ENCODE measurements at places on chromosomes 5 and 9.

DNA sequence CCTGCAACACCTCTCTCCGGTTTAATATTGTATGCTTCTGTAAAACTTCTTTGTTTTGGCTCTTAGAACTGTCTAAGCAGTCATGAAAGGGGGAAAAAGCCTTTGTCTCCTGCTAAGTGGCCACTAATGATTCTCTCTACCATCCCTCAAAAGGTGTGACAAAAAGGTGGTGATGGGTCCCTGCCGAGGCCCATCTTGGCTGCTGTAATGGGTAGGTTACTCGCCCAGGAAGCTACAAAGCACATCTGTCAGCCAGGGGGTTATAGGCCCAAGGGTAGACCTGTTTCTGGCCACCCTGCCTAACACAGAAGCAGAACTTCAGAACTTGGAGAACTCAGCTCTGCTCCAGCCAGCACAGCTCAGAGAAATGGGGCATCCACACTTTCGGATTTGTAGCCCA lies 1.6 kb downstream of the FAM219A start:
- no peak for DNase-seq

DNA sequence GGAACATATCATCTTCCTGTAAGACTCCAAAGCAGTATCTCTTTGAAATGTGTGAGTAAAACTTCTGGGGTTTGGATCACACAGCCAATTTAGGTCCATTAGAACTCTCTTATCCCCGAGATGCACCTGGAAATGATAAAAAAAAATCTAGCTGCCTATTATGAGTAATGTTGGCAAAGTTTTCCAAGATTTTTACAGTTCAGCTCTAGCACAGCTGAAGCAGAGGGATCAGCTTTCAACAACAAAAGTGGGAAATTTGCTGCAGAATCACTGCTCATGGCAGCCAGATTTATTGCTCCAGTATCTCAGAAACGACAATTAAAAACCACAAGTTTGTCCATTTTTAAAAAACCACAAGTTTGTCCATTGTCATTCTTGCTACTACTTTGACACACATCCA lies 292.2 kb downstream of the IRX2 start:
- no peak for DNase-seq

DNA sequence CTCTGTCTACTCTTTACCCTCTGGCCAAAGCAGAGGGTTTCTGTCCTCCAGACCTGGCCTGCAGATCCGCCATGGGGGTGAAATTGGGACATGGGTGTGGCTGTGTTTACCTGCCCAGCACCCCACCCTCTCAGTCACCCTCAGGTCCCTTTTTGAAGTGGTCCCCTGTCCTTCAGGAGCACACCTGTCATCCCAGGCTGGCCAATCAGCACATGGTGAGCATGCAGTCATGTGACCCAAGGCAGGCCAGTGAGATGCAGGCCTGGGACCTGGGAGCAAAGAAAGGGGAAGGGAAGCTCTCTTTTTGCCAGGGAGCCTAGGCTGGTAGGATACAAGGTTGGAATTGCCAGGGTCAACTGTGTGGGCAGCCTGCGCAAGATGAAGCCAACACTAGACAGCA lies 28.3 kb upstream of the IER5L start:
- no peak for DNase-seq

DNA sequence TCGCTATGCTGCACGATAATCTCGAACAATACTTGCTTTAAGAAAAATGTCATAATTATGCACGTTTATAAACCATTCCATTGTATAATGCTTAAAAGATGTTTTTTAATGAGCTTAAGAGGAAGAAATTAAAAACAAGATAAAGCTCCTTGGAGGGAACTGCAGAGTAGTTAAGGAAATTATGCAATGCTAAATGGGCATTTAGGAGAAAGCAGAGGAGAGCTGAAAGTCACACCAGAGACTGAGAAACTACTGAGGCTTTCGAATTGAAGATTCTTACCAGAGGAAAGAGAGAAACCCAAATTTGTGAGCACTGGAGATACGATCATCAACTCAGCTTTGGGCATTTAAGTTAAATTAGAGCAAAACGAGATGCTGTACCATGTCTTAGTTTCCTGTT lies 119.4 kb downstream of the CDH10 start:
- no peak for DNase-seq

DNA sequence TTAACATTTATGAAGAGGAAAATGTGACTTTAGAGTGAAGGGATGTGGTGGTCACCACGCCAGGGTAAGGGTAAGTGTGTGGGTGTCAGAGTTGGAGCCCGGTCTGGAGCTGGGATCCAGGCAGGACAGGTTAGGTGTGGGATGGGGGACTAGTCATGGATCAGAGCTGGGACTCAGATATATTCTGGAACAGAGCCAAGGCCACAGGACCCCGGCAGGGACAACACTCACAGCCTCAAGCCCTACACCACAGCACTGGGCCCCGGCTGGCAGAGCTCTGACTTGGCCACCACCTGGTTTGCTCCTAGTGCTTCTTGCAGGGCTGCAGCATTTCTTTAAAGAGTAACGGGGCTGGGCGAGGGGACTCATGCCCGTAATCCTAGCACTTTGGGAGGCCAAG lies 47.4 kb downstream of the C5orf15 start:
- no peak for DNase-seq

DNA sequence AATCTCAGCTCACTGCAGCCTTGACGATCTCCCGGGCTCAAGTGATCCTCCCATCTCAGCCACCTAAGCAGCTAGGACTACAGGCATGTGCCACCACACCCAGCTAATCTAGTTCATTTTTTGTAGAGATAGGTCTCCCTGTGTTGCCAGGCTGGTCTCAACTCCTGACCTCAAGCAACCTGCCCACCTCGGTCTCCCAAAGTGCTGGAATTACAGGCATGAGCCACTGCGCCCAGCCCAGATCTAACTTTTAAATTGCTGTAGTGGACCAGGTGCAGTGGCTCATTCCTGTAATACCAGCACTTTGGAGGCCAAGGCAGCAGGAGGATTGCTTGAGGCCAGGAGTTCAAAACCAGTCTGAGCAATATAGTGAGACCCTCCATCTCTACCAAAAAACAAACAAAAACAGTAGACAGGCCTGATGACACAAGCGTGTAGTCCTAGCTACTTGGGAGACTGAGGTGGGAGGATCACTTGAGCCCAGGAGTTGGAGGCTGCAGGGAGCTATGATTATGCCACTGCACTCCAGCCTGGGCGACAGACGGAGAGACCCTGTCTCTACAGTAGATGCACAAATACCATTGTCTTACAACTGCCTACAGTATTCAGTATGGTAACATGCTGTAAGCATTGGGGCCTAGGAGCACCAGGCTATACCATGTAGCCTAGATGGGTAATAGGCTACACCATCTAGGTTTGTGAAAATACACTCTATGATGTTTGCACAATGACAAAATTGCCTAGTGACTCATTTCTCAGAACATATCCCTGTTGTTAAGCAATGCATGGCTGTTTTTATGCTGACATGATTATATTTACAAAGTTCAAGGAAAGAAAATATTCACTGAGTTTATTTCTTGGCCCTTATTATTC lies 1.5 kb upstream of the SIT1 start:
- DNase-seq: no peak

- no peak for DNase-seq
Observed at GRCh38 chr9:130791303-130791894, 43.7 kb upstream of the ABL1 start.

DNA sequence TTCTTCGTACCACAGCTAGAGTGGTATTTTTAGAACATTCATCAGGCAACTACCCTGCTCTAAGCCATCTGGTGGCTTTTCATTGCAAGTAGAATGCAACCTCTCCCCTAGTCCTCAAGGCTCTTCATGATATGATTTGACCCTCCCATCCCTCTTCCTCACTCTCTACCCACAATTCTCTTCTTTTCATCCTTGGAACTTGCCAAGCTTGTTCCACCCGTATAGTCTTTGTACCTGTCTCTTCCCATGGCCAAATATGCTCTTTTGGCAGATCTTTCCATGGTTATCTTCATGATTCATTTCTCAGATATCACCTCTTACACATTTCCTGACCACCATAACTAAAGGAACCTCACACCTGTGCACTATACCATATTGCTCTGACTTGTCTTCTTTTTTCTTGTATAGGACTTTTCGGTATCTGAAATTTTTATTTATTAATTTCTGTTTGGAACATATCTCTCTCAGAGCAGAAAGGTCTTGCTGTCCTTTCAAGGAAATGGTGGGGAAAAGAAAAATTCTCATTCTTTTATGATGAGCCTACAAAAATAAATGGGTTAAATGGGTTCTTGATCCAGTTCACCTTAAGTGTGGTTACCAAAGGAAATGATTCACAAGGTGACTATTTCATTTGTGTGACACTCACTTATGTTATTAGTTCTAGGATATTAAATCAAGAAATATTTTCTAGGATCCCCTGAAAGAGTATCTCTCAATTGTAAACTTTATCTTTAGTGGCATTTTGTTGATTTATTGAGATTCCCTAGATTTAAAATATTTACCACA lies 3.7 kb upstream of the CD274 start:
- DNase-seq: no peak

DNA sequence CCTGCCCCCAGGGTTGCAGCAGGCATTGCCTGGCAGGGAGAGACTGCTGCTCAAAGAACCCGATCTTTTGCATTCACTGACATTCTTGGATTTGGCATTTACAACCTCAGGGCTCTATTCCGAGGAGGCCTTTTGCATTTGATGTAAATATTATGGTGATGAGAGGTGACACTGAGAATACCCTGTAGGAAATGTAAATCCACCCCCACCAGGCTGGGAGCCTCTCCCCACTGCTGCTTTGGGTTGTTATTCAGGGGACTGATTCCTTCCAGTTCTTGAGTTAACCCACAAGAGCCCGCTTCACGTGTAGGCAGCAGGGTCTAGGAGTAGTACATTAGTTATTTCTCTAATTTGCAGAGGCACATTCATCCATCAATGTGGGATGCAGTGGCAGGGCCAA lies 55.5 kb upstream of the ARAP3 start:
- DNase-seq: no peak

GRCh38 chr9:113636165-113636564 lies 172.6 kb downstream of the RGS3 start:
- DNase-seq: no peak

DNA sequence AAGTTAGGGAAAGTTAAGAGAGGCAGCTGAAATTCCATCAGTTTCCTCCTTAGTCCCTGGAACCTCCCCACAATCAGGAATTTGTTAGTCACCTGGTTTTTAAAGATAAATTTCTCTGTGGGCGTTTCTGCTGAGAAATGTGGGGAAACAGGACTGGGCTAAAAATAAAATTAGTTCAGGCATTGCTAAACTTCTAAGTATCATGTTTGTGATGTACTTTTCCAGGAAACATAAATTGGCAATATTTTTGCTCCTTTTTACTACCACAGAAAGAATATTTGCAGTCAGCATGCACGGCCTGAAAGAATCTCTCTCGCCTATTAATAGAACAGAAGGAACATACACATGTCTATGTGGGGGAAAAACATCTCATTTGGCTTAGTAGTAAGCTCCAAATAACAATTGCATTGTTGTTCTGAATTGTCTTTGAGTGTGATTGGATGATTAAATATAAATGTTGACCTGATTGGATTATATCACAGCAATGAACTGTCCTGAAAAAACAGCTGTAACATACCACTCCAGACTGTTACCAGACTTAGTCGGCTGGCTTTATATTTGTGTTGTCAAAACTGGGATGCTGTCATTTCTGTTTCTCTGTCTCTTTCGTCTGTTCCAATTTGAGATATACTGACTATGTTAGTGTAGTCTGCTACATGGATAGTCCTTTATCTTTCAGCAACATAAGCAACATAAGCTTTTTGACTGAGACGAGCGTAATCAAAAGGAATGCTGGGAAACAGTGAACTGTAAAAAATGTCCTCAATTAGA lies 12.9 kb downstream of the TJP2 start:
- DNase-seq: no peak

- DNase-seq: no peak
Observed at GRCh38 chr5:30839956-30840355, 353.5 kb upstream of the CDH6 start.

GRCh38 chr5:117131048-117131679 lies 556.5 kb upstream of the SEMA6A start:
- no peak for DNase-seq

DNA sequence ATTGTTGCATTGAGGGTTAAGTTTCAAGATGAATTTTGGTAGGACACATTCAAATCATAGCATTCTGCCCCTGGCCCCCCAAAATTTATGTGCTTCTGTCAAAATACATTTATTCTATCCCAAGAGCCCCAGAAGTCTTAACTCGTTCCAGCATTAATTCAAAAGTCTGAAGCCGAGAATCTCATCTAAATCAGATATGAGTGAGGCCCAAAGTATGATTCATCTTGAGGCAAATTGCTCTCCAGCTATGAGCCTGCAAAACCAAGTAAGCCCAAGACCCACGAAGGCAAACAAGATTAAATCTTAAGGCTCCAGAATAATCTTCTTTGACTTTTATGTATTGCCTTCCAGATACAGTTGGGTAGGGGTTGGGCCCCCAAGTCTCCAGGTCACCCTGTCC lies 19.2 kb downstream of the TNPO1 start:
- DNase-seq: no peak

GRCh38 chr9:5532790-5533189 lies 22.5 kb downstream of the PDCD1LG2 start:
- no peak for DNase-seq

- DNase-seq: no peak
Observed at GRCh38 chr5:72936893-72937292, 18.9 kb upstream of the FCHO2 start.

- DNase-seq: no peak
Observed at GRCh38 chr9:132995121-132995420, 16.6 kb downstream of the GFI1B start.

GRCh38 chr5:92885950-92886349 lies 695.1 kb downstream of the NR2F1-AS1 start:
- DNase-seq: no peak

DNA sequence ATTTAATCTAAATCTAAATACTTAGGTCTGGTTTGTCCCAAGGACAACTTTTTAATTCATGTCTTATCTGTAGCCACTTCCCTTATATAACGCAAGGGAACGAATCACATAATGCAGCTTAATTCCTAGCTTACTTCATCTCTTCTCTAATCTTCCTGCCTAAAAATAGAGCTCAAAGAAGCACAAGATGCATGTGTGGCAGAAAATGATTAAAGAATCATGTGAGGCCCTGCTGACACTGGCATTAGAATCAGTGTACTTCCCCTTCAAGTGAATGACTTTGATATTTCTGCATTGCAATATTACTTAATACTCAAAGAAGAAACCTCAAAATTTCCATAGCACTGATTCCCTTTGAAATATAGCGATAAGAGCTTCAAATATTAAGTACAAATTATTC lies 317.9 kb upstream of the FTMT start:
- no peak for DNase-seq

GRCh38 chr9:99731950-99732349 lies 89.7 kb upstream of the NR4A3 start:
- no peak for DNase-seq

GRCh38 chr9:133375116-133375723 lies 640 bp downstream of the SURF4 start:
- no peak for DNase-seq

- no peak for DNase-seq
Observed at GRCh38 chr9:130990978-130991777, 17.8 kb upstream of the LAMC3 start.

DNA sequence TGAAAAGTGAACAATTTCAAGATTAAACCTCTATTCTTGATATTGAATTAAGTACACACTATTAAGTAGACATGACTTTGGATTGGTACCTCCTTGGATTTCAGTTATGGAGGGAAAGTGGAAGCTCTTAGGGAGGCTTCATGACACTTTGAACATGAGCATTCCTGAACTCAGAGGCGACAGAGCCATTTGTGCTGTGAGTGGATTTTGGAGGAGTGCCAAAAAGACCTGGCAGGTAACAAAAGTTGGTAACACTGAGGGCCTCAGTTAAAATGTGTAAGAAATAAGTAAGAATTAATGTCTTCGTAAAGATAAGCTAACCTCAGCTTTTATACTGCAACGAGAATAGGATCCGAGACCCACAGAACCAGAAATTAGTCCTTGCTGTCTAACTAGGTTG lies 356.7 kb downstream of the ARRDC3 start:
- DNase-seq: no peak
